ENCODE measurements at places on chromosomes 11 and 22.

GRCh38 chr11:114774599-114775361 is 96.5 kb downstream of the NXPE2 start:
- no peak for DNase-seq

DNA sequence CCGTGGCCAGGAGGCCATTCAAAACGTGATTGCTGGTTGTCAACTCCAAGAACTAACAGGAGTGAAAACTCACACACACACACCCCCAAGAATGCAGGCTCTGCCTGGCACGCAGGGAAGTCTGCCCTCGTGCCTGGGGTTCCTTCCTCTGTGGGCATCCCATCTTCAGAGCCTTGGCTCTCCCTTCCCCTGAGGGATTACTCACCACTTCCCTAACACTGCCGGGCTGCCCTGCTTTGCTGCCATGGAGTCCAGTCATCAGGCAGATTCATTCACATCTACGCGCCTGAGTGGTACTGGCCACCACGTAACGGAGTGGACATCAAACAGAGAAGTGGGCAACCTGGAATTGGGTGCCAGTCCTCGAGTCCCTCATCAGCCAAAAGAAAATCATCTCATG is 120.7 kb upstream of the TMEM45B start:
- no peak for DNase-seq

GRCh38 chr11:75902631-75903030 is 87.6 kb downstream of the UVRAG start:
- DNase-seq, result no peak

- DNase-seq, result peak; percentile 29
Measured at GRCh38 chr11:69392104-69392653, 89.3 kb upstream of the LINC01488 start.

- DNase-seq, result no peak
Measured at GRCh38 chr11:118841469-118842242, 42.0 kb upstream of the CXCR5 start.

- DNase-seq, result no peak
Measured at GRCh38 chr11:113192121-113192925, 122.1 kb upstream of the TTC12 start.

DNA sequence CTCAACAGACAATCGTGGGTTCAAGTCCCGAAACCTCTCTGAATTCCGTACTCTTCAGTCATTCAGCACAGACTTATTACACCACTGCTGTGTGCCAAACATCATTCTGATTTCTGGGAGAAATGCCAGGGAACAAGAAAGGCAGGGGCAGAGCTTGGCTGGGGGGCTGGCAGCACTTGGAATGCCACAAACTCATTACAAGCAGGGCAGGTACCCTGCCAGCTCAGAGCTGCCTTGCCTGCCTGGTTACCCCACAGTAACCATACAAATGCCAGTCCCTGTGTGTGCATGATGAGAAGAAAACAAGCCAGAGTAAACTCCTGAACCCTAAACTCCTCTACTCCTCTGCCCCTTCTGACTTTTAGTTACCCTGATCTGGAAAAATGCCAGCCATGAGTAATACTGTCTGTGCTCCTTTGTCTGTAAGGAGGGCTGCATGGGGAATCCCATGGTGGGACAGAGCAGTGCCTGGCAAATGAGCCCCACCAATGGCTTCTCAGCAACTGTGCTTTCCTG is 6.9 kb upstream of the RAD9A start:
- DNase-seq, result no peak

- no peak for DNase-seq
Measured at GRCh38 chr11:33063326-33063881, 24.0 kb downstream of the TCP11L1 start.

GRCh38 chr22:43443152-43443471 is 31.3 kb downstream of the MPPED1 start:
- no peak for DNase-seq

DNA sequence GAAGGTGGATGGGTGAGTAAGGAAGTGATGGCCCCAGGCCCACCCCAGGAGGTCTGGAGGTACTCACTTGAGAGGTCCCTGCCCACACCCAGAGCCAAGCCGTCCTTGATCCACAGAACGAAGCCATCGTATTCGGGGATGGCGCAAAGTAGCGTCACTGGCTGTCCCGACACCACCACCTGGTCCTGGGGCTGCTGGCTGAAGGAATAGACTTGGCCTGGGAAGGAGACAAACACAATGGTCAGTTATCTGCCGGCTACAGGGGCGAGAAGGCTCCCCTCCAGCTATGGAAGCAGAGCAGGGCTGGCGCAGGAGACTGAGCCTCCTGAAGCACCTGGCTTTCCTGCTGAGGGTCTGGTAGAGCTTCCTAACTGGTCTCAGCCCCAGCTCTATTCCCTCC is 171.0 kb downstream of the ST3GAL4 start:
- DNase-seq, result no peak

GRCh38 chr22:34294986-34295385 is 374.7 kb upstream of the LARGE1 start:
- no peak for DNase-seq

GRCh38 chr11:63518548-63518947 is 12.7 kb downstream of the LGALS12 start:
- no peak for DNase-seq

DNA sequence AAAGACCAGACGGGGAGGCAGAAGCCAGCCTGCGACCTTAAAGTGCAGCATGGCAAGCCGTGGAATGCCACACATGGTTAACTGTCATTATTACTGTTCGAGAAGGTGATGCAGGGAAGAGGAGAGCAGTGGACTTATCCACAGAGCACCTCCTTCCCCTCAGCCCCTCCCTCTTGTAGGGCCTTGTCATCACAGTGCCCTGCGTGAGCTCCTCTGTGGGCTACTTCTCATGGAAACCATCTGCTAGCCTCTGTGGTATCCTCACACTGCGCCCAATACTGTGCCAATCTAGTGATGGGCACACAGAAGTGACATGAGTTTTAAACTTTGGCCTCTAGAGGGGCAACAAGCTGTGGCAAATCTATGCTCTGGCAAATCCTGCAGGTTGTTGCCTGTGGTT is 18.2 kb upstream of the CCDC134 start:
- no peak for DNase-seq

DNA sequence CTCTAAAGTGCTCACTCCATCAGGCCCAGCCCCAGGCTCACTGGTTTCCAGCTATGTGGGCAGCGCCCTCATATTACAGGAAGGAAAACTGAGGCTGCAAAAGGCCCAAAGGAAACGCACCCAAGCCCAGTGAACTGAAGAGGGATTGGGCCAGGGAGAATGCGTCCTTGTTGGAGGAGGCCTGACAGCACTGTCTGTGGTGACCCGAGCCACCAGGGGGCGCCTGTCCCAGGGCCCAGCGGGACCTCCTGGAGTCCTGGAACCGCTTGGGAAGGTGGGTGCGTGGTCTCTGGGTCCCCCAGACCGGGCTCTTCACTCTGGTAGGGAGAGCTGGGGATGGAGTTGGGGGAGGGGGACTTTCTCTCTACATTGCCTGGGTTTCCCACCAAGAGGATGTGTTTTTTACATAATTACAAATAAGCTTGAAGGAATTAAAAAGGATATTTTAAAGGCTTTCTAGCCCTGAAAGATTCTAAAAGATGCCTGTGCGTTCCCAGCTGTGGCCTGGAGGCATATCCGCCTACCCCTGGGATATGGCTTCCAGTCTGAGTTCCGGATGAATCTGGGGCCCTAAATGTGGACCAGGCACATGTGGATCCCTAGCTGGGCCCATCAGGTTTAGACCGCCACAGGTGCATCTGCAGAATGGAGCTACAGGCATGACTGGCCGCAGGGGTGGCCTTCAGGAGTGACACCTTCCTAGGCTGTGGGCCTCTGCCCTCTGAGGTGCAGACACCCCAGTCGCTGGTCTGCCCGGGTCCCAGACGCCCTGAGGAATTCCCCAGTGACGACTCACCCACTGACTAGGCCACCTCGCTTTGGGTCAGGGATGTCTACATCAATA is 4.2 kb downstream of the SPI1 start:
- DNase-seq, result peak; percentile 71

GRCh38 chr11:65782816-65783228 is 2.0 kb upstream of the AP5B1 start:
- peak; percentile 41 for DNase-seq

DNA sequence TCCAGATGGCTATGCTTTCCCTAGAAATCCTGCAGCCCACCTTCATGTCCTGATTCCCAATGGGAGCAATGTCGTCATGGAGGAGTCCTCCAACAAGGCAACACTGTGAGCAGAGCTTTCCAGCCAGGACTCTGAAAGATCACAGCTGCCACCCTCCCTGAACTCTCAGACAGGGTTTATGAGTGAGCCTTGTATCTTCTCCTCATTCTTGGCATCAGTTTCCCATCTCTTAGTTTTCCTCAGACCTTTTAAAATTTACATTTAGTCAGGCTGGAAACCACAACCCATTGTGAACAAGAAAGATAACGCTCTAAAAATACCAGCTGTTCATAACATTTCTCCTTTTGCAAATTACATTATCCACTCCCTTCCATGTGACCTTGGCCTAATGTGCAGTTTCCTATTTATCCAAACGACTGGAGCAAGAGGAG is 15.6 kb upstream of the LYVE1 start:
- DNase-seq, result no peak

DNA sequence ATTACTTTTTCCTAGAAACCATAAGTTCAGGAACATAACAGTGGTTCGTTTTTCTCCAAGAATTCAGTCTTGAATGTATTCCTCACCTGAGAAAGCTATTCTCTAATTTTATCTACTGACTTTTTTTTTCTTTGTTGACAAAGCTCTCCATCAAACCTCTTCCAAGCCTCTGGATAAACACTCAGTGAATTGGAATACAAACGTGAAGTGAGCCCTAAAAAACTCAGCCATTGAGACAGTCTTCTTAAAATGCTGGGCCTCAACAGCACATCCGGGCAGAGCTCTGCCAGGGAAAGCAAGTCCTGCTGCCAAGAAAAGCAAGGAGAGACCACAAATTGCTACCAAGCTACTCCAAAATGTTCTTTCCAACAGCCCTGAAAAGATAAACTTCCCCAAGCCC is 7.7 kb upstream of the SLC1A2 start:
- no peak for DNase-seq

- DNase-seq, result no peak
Measured at GRCh38 chr22:49953027-49953679, 7.4 kb upstream of the PIM3 start.

DNA sequence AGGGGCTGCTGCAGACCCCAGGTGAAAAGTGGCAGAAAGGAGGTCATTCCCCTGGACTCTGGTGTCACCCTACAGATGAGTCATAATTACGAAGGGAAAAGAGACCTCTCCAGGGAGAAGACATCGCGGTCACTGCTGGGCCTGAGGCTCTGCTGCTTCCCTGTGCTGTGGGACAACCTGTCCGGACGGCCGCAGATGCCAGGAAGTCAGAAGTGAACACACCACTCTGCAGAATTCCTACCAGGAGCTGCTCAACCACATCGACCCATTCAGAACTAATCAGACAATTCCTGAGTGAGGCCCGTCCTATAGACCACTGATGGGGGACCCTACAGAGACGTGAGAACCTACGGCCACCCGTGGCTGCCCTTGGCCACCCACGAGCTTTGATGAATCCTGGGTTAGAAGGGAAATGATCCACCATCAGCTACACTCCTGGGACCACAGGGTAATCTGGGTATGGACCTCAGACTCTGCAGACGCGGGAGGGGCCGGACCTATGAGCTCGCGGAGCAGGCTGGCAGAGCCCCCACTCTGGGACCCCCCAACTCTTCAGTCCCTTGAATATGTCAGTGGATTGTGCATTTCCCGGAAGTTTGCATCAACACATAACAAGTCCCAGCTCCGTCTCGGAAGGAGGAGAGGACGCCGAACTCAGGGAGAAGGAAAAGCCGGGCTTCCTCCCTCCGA is 636.7 kb downstream of the BRD1 start:
- DNase-seq, result no peak

DNA sequence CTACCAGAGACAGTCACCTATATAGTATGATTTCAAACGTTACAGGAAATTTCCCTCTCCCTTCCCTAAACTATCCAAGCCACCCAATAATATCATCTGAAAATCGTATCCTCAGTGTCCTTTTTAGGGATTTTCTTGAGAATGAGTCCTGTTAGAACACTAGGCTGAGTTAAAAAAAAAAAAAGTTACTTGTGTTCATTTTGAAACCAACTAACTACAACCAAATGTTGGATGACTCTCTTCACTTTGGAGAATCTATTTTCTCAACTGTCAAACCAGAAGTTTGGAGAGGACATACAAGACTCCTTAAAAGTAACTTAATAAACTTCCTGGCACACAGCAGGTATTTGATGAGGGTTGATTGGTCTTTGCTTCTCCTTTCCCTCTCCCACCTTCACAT is 183.2 kb upstream of the SESN3 start:
- DNase-seq, result no peak

DNA sequence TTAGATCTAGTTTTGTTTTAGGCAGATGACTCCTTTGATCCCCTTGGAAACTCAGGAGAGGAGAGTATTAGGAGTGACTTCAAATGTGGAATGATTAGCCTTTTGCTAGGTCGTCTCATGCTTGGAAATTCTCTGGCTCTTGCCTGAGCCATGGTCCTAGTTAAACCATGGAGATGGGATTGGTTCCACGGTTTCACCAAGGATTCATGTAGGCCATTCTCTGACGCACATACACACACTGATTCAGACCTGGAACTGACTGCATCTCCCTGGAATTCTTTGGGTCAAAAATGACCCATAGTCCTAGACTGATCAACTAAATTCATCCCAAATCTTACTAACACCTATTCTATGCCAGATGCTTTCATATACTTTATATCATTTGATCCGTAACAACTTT is 56.5 kb downstream of the POLD3 start:
- DNase-seq, result no peak

GRCh38 chr11:33515347-33515746 is 185.3 kb downstream of the C11orf91 start:
- DNase-seq, result no peak

GRCh38 chr22:43625242-43625641 is 186.9 kb downstream of the EFCAB6 start:
- DNase-seq, result no peak

DNA sequence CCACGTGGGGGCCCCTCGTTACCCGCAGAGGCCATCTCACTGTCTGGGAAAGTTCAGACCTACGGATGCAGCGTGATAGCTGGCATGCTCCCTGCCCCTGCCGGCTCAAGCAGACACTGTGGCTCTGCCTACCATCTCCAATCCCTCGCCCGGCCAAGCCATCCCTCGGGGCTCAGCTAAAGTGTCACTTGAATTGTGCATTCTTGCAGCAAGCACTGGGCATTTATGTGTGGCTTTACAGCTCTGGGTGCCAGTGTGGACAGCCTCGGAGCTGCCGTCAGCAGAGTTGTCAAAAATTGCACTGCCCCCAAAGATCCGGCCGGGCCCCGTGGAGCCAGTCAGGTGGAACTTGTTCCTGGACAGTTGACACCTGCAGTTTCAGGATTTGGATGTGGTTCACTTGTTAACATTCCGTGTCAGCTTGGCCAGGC is 75.0 kb upstream of the FGF3 start:
- DNase-seq, result peak; percentile 47

DNA sequence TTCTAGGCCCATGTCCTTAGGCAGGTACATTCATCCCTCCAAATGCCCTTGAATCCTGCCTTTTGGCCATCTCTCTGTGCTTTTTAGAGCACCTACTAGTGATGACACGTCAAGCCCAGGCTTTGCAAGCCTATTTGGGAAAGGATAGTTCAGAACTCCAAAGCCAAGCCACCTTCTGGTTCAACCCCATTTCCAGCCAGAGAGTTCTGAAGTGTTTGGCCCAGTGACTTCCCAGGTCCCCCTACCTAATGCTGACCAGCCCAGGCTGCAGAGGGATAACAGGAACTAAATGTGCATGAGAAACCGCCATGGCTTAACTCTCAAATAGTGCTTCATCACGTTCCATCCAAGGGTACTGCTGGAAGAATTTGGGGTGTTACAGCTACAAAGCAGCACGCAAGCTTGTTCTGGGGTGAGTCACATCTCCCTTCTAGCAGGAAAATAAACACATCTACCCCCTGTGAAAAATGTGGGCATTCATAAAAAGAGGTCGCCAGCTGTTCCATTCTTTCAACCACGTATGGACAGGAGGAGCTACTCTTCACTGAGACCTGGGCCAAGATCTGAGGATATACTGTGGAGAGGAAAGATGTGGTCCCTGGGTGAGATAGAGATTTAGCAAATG is 2.0 kb upstream of the FXYD6 start:
- no peak for DNase-seq

Data from RWPE2 (cell line).